CD4-positive, alpha-beta T cell treated with Interleukin-10 for 1 hour (primary cell): ENCODE measurements at places on chromosomes 5 and 9.

DNA sequence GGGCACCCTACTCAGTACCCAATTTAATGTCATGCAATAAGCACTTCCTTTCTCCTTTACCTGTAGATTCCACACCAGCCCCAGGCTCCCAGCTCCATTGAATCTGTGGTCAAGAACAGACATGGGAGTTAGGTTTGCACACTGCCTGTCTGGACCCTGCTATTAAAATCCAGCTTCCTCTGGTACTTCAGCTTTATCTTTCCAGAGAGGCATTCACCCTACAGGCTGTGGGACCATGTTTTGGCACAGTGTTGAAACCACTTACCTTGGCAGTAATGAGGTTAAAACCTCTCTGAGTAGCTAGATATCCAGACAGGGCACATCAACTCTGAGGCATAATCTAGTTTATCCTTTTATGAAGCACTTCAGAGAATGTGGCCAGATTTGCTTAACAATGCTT, 191.5 kb upstream of the PCSK5 start:
- DNase-seq, result no peak

DNA sequence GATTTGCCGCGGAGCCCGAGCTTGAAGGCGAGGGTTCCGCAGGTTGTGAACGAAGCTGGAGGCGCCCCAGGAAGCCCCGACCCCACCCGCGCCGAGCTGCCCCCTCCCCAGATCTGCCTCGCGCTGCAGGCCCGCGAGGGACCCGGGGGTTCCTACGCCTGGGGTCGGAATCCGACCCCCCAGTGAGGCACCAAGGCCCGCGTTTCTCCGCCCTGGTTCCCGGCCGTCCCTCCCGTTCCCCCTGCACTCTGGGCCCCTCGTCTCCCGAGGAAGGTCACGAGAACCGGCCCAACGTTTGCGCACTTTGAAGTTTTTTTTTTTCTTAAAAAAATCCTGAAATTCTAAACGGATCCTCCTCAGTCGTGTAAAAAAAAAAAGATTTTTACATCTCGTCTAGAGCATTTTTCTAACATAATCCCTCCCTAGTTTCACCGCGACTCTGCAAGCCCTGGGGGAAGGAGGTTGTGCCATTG, 880 bp upstream of the GFPT2 start:
- DNase-seq, result no peak

DNA sequence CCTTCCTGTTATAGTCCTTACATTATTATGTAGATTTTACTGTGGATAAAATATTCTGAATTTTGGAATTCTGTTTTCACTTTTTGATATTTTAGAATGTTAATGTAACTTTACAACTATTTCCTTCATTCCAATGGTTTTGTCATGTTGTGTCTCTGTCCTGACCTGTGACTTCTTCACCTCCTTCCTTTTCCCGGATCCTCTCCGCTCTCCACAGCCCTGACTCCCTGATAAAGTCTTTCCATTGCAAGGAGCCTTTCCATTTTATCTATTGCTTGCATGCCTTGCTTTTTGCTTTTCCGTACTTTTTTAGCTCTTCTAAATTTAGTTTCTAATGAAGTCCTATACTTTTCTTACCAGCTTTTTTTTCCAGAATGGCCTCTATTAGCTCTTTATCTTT, 117.6 kb upstream of the ARRDC3 start:
- DNase-seq, result no peak

DNA sequence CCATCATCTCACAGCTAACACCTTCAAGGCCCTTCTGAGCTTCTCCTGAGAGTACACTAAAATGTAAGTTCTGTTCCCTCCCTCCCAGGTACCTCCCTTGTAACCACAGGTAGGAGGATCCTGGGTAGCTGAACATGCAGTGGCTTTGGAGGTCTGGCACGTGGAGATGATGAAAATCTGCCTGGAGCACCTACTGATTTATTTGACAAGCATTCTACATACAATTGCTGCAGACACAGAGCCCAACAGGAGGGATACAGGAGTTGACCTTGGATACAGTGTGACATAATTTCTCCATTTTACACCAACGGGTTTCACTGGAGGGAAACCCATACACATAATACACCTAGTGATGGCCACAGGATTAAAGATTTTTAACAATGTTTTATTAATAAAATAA, 478.7 kb downstream of the SEMA5A start:
- DNase-seq, result no peak

- no peak for DNase-seq
These were observed 779.4 kb downstream of the SEMA5A start for GRCh38 chr5:8766448-8766847.

DNA sequence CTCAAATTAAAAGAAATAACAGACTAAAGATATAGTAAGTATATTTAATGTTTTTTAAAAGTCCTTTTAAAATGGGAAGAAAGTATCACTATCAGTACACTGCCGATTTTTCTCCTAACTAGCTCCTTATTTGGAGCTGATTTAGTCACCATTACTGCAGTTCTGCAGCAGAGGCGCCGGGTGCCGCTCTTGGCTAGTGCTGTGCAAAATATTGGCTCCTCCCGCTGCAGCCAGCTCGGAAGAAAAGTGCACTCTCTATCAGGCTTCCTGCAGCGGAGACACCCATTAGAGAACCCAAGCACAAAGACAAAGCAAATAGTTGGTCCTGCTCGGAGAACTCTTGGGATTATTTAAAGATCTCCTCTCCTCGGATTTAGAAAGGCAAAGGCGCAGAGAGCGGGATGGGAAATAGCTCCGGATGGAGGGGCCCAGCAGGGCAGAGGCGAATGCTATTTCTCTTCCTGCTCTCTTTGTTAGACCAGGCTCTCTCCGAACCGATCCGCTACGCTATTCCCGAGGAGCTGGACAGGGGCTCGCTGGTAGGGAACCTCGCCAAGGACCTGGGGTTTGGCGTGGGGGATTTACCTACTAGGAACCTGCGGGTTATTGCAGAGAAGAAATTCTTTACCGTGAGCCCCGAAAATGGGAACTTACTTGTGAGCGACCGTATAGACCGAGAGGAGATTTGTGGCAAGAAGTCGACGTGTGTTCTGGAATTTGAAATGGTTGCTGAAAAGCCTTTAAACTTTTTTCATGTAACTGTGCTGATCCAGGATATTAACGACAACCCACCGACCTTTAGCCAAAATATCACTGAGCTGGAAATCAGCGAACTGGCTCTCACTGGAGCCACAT, at the start of gene PCDHGB3:
TSS of gene PCDHGB3 (plus strand) at position 249 of the 855 bp plus-strand sequence. CDS start at position 402, 153 bp downstream.
- DNase-seq, result peak; percentile 51

DNA sequence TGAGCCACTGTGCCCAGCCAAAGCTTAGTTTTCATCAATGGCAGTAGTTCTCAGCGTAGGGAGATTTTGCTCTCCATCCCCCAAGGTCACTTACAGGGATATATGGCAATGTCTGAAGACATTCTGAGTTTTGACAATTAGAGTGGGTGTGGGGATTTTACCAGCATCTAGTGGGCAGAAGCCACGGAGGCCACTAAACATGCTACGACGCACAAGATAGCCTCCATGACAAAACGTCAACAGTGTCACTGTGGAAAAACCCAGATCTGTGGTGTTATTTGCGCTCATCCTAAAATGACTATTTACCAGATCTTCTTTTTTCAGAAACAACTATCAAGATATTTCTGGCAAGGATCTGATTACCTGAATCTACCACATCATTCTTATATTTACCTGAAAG, 68.2 kb downstream of the CDC14B start:
- DNase-seq, result no peak

GRCh38 chr9:136352682-136353081, 10.9 kb downstream of the DNLZ start:
- no peak for DNase-seq

- DNase-seq, result no peak
These were observed 561.1 kb downstream of the KCTD16 start for GRCh38 chr5:144731786-144732185.

- no peak for DNase-seq
These were observed 311.8 kb upstream of the DMRT1 start for GRCh38 chr9:529731-530130.

GRCh38 chr5:179816796-179817469, 3.8 kb upstream of the SQSTM1 start:
- no peak for DNase-seq

DNA sequence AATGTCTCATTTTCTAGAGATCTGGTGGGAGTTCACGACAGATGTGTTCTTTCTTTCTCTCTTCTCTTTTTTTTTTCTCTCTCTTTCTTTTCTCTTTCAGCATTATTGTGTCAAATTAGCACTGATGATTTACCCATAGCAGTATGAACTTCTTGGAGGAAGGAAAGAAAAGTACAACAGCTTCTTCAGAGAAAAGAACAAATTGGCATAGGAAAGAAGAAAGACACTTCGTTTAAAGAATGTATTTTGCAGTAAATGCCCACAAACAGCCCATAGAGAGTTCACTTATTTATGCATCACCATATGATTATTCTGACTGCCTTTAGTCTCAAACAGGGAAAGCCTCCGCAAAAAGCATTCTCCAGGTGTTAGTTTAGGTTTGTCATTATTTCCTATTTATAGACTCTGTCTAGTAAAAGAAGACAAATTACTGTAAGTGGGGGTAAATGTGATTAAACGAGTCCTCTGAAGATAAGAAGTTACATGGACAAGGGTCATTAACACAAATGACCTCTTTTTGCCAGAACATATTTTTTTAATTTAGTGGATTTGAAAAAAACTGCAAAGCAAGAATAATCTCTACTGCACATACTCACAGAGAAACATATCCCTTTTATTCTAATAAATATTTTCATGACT, 68.0 kb downstream of the POU5F2 start:
- no peak for DNase-seq

GRCh38 chr5:52725065-52725746, 62.5 kb upstream of the ITGA1 start:
- DNase-seq, result peak; percentile 84

DNA sequence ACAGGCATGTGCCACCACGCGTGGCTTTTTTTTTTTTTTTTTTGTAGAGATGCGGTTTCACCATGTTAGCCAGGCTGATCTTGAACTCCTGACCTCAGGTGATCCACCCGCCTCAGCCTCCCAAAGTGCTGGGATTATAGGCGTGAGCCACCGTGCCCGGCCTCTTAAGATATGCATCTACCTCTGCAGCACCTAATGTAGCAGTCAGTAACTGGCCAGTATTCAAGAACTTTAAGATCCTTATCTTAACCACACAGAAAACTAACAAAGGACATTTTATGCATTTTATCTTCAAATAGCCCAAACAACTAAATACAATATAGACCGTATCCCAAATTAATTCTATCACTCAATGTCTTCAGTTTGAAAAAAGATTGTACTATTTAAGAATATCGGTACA, 618.7 kb downstream of the TLE1 start:
- no peak for DNase-seq

GRCh38 chr5:140408750-140409241, 7.2 kb downstream of the ANKHD1 start:
- no peak for DNase-seq

DNA sequence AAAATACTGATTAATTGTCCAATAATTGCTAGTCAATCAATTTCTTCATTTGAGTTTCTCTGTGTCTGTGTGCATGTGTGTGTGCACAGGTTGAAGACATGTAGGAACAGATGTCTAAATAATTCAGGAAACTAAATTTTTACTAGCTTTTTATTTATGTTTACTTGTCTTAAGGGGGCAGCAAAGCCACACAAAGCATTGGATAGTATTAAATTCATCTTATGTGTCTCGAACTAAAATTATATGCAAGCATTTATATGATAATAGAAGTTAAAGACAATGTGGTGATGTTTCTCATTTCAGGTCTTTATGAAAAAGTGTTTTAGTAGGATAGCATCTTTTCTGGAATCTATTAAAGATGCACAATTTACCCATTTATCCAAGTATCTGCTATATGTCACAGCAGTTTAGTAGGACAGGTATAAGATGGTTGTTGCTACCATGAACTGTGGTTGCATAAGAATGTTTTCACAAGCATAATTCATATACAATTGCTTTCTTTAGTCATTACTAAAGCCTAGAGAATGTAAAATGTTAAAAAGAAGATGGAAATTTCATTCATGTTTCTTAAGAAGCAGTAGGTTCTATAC, 784.6 kb upstream of the NUDT12 start:
- DNase-seq, result no peak

DNA sequence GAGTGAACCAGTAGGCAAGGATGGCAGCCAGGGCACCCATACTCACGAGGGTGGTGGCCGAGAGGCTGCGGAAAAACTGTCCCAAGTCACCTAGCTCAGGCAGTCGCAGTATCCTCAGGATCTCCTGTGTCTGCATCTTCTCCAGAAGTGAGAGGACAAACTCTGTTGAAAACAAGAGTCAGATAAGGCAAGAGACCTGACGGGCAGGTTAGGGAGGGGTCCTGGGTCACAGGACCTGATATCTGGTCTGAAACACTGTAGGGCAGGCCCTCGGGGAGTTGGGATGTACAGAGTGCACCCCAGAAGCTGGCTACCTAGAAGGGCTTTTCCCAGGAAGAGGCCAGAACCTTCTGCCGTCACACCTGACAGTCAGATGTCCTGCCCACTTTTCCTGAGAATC, 17.4 kb downstream of the ACSL6 start:
- no peak for DNase-seq

- no peak for DNase-seq
These were observed 33.7 kb upstream of the S1PR3 start for GRCh38 chr9:88957526-88957925.

DNA sequence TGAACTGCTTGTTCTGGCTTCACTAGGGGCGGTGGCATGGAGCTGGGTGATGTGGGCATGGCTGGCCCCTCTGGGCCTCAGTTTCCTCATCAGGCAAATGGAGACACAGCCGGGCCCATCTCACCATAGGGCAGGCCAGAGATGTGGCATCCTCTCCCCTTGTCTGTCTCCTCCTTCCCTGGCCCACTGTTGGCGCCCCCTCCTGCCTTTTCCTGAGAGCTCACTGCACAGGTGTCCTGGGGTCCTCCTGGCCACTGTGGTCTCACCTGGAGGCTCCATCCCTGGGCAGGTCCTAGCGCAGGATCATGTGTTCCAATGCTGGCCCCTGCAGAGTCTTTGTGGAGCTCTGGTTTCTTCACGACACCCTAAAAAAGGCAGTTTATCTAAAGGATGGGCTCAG, 53.5 kb downstream of the NEK6 start:
- DNase-seq, result no peak

DNA sequence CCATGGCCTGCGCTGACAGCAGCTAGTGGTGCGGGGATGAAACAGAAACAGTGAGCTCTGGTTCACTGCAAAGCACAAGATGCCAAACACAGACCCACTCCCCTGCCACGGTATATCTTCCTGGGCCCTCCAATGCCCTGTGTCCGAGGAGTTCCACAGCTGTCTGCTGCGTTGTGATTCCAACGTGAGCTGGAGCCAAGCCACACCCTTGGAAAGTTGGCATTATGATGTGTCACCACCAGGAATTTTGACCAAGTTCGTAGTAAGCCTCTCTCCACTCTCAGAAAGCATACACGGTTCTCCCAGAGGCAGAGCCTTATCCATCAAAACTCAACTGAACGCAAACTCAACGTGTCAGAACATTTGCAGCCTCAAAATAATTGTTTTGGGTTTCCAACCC, 55.6 kb downstream of the MACROH2A1 start:
- no peak for DNase-seq
